ENCODE measurements at places on chromosomes 3 and 15.
A peak's percentile ranks its signal among the peaks of the same experiment; 100 is the strongest.

DNA sequence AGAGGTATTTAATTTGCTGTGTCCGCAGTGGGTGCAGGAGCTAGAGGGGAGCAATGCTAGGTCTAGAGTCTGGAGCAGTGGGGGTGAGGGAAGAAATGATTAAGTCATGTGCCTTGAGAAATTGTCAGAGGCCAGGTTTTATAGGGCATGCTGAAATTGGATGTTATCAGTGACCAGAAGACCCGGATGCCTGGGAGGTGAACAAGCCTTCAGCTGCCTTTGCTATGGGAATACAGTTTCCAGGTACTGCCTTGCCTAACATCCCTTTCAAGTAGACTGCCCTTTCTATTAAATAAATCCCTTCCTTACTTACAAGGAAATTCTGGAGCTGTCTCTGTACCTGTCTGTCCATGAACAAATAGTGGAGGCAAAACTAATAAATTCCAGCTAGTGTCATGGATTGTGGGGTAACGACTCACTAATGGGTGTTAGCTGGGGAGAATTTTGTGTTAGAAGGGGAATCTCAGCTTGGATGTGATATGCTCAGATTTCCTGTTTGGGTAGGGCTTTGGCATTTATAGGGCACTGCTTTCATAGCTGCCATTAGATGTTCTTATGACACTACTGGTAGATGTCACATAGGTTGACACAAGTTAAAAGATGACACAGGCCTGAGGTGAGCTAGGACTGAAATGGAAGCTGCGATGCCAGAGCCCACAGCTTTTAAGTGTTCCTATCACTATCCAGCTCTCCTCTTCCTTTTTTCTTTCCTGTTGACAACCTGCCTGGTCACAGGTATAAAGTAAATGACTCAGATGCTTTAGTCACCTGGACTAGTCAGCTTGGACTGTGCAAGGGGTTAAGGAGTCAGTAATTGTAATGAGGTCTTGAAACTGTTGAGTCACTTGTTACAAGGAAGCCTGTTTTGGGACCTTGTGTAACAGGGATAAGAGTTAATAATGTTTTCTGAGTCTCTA is 21.3 kb downstream of the CHD2 start:
- DNase-seq: peak; percentile 67

DNA sequence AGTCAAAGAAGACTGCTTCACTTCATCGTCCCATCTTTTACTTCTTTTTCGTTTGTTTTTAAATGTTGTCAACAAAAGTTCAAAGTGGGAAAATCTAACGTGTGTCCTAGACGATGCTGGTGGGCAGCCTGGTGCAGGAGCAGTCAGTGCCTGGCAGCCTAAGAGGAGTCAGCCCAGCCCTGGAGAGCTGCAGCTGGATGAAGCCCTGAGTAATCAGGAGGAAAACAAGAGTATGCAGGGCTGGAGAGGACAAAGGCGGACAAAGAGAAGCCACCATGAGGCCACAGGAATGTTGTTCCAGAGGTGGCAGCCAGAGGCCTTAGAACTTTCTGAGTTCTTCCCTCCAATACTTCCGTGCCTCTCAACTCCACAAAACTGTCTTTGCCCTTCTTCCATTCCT is 5.7 kb downstream of the ADAMTS17 start:
- DNase-seq: no peak

- DNase-seq: no peak
Observed at GRCh38 chr3:185460719-185461350, 38.0 kb downstream of the TMEM41A start.

DNA sequence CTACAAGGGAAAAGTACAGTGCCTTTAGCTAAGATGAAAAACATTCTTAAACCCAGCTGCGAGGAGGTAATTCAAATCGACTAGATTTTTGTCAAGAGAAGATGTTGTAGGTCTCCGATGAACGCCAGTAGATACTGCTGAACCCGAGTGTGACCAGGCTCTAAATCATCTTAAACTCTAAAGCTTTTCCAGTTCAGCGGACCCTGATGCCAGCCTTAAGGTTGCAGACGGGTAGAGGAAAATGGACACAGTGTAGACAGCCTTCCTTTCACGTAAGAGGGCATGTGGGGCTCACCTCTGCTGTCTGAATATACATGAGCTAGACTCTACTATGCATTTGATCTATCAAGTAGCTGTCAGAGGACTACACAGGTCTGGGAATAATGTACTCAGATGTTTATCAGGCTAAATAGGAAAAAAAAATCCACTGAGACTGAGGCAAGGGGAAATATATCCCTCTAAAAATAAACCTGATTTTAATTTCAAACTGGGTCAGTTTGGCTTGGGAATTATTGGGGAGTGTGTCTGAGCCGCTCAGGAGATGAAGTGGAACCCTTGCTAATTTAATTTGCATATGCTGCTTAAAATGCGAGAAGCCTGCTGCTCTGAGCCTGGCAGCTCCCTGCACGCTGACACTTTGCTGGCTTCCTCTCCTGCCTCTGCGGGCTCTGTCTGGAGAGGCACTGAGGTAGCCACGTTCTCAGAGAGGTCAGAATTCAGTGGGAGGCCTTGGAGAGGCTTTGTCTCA is 151.9 kb downstream of the CADPS start:
- no peak for DNase-seq
